D721Med (cell line): ENCODE measurements at places on chromosomes 2 and 18.
A peak's percentile ranks its signal among the peaks of the same experiment; 100 is the strongest.

DNA sequence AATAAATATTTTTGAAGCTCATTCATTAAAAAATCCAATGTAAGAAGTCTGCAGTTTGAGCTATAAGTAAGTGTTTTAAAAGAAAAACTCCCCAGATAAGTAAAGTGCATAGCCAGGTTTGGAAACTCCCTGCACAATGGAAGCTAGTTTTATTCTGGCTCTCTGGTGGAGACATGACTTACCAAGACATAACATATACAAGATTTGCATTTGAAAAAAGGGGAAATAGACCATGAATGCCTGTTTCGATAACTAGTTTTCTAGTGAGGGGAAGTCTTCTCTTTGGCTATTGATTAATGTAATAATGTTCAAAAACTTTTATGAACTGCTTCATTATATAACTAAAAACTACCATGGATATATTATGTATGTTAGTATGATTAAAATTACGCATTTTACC is 435.2 kb downstream of the ARHGAP15 start:
- DNase-seq = no peak

DNA sequence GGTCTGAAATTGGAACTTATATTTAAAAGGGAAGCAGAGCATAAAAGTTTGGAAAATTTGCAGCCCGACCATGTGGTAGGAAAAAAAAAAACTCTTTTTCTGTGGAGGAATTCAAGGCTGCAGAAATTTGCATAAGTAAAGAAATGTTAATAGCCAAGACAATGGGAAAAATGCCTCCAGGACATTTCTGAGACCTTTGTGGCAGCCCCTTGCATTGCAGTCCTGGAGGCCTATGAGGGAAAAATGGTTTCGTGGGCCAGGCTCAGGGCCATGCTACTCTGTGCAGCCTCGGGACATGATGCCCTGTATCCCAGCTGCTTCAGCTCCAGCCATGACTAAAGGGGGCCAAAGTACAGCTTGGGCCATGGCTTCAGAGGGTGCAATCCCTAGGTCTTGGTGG is 71.9 kb upstream of the SLC16A14 start:
- DNase-seq = no peak

DNA sequence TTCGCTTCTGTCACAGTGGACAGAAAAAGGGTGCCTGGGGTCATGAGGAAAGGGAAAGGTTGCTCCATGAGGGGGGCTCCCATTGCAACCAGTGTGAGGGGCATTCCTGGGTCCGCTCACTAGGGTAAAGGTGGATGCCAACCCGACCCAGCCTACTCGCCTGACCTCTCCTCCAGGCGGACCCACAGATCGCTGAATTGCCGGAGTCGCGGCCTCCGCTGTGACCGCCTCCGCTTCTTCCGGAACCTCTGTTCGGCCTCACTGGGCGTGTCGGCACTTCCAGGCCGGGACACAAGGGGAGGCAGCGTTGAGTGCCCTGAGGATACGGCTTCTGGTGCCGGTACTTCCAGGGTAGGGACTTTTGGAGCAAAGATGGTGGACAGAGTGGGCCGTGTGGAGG is 57.1 kb downstream of the TRABD2A start:
- DNase-seq = no peak

- DNase-seq = no peak
Measured at GRCh38 chr2:124810132-124810531, 785.0 kb downstream of the CNTNAP5 start.

- no peak for DNase-seq
Measured at GRCh38 chr2:218368621-218369153, 12.0 kb downstream of the CATIP start.

- DNase-seq = no peak
Measured at GRCh38 chr2:69918401-69918800, 3.5 kb downstream of the MXD1 start.

- no peak for DNase-seq
Measured at GRCh38 chr2:202050652-202051051, 17.0 kb downstream of the FZD7 start.

GRCh38 chr18:65753520-65753919 is 2.7 kb downstream of the CDH7 start:
- DNase-seq = peak; percentile 55

DNA sequence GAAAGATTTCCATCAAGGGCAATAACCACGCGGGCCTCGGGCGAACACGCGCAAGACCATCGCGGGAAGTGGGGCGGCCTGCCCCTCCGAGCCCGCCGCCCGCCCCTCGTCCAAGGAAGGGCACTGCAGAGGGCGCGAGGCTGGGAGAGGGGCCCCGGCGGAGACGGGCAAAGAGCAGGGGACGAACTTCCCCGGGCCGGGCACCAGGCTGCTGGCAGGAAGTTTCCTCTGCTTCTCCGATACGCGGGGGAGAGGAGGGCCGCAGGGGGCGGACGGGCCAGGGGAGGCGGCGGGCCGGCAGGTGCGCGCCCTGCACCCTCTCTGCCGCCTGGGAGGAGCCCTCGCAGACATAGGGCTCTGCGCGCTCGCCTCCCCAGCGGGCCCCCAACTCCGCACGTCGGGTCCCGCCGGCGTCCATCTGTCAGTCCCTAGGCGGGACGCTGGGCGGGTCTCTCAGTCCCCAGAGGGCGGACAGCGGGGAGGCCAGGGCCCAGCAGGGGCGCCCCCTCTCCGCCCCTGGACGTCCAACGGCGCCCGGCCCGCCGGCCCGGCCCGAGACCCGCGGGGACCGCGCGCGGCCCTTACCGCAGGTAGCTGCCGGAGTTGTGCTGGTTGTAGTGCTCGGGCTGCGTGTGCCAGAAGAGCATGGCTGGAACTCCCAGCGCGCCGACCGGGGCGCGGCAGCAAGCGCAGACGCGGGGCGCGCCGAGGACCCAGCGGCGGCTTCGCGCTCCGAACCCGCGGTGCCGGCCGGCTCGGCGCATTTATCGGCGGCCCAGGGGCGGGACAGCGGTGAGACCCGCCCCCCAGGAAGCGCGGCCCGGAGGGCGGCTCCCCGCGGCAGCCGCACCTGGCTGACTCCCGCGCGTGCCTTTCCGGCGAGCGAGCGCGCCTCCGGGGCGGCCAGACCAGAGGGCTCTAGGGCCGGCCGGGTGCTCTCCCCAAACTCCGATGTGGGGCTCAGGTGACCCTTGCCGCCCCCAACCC is at the start of gene TFCP2L1:
TFCP2L1 (minus strand) TSS at position 740 of the 987 bp plus-strand sequence; CDS start at position 647, 93 bp downstream.
- DNase-seq = no peak

GRCh38 chr2:69278366-69278765 is 108.7 kb downstream of the GFPT1 start:
- DNase-seq = no peak

GRCh38 chr2:28058791-28059190 is 168.3 kb downstream of the BABAM2 start:
- DNase-seq = no peak

GRCh38 chr18:41378598-41378997 is 576.4 kb upstream of the PIK3C3 start:
- DNase-seq = no peak

DNA sequence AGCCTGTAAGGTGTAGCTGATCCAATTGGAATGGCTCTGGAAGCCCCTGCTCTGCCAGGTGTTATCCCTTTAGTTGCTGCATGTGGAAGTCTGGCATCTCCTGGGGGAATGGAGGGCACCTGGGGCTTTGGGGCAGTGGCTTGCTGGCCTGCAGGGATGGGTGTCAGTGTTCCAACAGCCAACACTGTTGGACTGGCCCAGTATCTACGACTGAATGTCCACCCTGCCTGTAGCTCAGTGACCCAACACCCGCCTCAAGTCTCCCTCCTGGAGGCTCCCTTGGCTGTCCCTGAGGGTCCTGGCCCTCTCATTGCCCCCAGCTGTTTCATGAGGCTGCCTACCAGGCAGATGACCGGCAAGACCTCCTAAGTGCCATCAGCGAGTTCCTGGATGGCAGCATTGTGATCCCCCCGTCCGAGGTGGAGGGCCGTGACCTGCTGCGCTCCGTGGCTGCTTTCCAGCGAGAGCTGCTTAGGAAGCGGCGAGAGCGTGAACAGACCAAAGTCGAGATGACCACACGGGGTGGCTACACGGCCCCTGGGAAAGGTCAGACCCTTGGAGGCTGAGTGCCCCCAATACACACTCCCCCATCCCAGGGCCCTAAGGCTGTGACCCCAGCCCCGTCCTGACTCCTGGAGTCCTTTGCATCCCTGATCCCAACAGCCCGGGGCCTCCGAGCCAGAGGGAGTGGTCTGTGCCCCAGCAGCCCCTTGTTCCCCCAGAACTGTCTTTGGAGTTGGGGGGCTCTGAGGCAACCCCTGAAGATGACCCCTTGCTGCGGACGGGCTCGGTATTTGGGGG is 7.7 kb downstream of the SLC4A3 start:
- DNase-seq = peak; percentile 15

DNA sequence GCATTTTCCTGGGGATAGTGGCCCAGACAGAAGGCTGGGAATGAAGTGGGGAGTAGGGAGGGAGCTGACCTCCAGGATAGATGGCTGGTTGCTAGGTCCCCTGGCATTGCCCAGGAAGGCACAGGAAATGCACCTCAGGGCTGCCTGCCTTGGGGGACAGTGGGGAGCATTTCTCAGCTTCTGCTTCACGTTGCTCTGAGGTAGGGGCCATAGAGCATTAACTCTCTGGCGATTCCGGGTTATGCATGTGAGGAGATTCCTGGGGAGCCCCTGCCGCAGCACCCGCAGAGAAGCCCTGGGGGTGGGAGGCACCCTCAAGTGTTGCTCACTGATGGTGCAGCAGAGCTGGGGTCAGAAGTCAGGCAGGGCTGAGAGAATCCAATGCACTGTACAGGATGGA is 256.5 kb downstream of the CYP26B1 start:
- no peak for DNase-seq

- DNase-seq = no peak
Measured at GRCh38 chr2:236338495-236339184, 74.4 kb upstream of the ASB18 start.

DNA sequence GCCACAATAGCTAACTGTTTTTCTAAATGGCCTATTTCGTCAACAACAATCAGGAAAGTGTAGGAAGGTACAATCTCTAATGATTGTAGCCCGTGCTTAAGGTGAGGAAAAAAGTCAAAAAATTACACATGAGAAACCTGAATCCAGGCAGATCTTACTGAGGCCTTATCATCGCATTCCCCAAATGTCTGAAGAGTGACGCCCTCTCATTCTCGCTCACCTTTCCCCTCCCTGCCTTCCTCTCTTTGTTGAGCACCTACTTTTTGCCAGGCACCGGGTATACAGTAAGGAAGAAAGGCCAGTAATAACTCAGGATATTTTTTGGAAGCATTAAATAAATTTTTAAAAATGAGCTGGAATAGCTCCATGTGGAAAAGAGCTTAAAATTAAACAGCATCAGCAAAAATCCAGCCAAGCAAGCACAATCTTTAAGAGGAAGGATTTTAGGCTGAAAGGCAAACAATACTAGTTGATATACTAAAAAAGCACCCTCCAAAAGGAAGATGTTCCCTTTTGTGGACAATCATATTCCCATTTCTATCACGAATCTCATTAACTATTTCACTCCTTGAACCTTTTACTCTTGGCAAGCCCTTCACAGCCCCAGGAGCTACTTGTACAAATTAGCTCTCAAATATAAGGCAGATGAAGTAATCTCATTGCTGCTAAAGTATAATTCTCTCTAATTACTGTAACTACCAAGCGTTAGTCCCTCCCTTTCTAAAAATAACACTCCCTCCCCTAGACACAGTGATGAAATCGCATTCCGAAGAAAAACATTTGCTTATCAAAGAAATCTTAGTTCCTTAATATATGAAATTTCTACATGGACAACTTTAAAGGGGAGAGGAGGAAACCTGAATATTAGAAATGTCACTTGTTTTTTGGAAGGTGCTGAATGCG is 40.0 kb downstream of the STAT1 start:
- no peak for DNase-seq

GRCh38 chr2:214006601-214007000 is 404.3 kb upstream of the VWC2L start:
- DNase-seq = no peak

GRCh38 chr2:171136024-171136423 is 24.7 kb downstream of the TLK1 start:
- DNase-seq = no peak

- DNase-seq = no peak
Measured at GRCh38 chr2:165144315-165144714, 59.5 kb downstream of the SCN3A start.

DNA sequence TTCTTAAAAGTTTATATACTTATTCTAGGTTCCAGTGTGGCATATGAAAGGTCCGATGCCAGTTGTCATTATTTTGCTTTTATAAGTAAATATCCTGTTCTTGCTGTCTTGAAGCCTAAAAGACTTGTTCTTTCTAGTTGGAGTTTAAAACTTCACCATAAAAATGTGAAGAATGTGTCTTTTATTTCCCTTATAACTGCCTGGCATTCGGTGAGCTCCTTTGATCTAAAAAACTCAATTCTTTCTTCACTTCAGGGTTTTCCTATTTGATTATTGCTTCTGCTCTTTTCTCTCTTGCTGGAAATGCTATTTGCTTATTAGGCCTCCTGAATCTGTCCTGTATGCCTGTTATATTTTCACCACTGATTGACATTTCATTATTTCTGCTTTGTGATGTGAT is 51.6 kb downstream of the TSPYL6 start:
- no peak for DNase-seq

GRCh38 chr2:114128725-114129124 is 238.8 kb downstream of the ACTR3 start:
- no peak for DNase-seq

DNA sequence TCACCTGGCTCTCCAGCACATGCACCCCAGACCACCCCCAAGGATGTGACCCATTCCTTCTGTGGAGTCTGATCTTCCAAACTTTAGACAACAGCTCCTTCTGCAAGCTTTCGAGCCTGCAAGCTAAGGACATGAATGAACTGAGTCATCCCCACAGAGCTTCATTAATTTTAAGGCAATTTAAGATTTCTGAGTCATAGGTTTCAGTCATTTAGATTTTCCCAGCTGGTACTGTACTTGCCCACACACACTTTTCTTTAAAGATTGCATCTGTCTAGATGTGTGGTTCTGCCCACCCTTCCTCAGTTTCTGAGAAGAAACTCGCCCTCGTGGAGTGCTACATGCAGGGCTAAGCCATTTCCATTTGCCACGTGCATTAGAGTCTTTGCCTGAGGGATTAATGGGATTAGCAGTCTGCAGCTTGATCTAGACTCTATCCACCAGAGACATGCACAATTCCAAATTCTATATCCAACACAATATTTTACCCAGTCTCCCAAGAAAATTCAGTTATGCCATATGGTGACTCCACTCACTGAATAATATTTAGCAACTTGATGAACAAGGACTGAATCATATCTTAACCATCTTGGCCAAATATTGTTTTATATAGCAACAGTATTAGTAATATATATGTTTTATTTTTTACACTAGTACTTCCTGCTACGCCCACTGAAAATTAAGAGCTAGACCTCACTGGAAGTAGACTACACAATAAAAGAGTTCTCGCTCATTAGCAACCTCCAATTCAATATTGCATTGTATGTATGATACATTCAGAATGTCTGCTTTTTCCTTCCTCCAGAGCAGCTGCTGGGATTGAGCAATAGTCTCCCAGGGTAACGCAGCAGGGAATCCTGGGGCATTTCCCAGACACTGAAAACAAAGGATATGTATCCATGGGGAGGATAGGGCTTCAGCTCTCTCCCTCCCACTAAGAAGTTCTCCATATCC is 14.3 kb upstream of the TRIB2 start:
- DNase-seq = no peak
